GM23248 (cell line): ENCODE measurements at places on chromosomes 3 and 15. TPM values are rescaled to one million over a fixed set of nuclear protein-coding genes. Genes with fewer than 3 reads are reported as not detected.

The ADGRG7 gene
- not detected in 2 replicates for total RNA-seq

DNA sequence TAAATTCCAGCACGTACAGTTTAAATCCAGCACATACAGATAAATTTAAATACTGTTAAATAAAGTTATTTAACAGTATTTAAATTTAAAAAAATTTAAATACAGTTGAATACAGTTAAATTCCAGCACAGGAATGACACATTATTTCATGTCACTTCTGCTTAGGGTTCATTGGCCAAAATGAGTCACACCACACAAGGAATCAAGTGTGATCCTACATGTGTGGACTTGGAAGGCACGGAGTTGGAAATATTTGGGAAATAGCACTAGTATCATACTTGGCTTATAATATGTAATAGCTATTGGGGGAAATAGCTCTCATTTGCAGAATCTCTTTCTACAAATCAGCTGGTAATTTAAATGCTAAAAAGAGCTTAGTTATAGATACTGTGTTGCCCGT, 10.6 kb downstream of the RAB7A start:
- H3K27me3 ChIP-seq: no peaks in the 10 kb centered on the region
- H3K4me1 ChIP-seq: peaks cover 17% of the 10 kb centered on the region
- H3K36me3 ChIP-seq: no peaks in the 10 kb centered on the region; the same call in 1 of the 2 replicates
- no peak overlapping the region for H3K27ac ChIP-seq

DNA sequence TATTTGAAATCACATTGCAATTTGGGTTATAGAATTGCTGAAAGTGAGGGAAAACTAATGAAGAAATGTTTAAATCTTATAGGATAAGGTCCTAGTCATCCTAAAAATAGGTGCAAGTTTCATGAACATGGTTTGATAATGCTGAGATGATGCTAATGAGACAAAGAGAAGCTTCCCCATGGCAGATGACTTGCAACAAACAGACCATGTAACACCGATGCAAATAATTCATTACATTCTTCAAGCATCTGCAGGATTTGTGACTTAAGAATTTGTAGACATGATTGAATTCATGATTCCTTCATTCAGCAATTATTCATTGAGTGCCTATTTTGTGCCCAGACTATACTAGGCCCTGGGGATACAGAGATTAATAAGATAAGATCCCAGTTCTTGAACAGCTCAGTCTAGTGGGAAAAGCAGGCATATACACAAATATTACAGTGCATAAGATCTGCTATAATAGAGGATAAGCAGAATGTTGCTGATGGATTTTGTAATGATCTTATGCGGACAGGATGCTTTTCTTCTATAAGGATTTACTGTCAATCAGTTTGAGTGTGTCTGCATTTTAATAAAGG, 367.9 kb upstream of the GBE1 start:
- H3K4me1 ChIP-seq: no peaks in the 10 kb centered on the region
- DNase-seq: no peak
- no peaks in the 10 kb centered on the region for H3K36me3 ChIP-seq
- H3K27ac ChIP-seq: no peak overlapping the region
- no peaks in the 10 kb centered on the region for H3K27me3 ChIP-seq

The ASB14 gene
- not detected in 2 replicates for total RNA-seq

The RBM6 gene
- 29.8 and 31.8 TPM in 2 replicates for total RNA-seq

The CGNL1 gene
- 0.11 and 0.13 TPM in 2 replicates for total RNA-seq
